Naive B cell (primary cell): ENCODE measurements at places on chromosomes 1 and 21. TPM values are rescaled to one million over a fixed set of nuclear protein-coding genes. Genes with fewer than 3 reads are reported as not detected.

GRCh38 chr21:38327984-38328383 is 71.2 kb downstream of the KCNJ15 start:
- DNase-seq, result no peak

DNA sequence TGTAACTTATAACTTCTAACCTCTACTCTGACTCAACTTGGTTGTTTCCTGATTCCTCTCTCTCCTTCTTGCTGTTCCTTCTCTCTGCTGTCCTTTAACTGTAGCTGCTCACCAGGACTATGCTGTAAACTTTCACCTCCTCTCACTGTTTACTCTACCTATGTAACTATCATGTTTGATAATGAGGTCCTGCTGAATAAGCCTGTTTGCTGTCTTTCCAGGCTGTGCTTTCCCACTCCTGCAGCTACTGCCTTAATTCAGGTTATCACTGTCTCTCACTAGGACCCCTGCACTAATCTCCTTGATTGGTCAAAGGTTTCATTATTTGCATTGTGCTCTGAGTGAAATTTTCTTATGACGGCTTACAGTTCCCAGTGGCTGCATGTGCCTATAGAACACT is 633.9 kb upstream of the PTBP2 start:
- no peak for DNase-seq

DNA sequence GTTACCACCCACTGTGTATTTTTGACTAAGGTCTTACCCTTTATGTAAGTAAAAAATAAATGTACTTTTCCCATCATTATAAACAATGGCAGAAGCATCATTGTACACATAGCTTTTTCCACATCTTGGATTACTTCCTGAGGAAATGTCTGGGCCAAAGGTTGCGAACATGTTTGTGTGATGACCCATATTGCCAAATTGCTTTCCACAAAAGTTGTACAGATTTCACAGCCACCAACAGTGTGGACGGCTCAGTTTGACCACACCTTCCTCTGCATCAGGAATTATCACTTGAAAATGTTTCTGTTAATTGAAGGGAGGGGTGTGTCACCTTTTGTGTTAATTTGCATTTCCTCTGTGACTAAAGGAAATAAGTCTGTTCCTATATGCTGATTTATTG is 25.7 kb downstream of the AKNAD1 start:
- no peak for DNase-seq

- DNase-seq, result no peak
These were observed 1.4 kb upstream of the S100A4 start for GRCh38 chr1:153546796-153547559.

The SFN gene
- not detected for polyA plus RNA-seq

DNA sequence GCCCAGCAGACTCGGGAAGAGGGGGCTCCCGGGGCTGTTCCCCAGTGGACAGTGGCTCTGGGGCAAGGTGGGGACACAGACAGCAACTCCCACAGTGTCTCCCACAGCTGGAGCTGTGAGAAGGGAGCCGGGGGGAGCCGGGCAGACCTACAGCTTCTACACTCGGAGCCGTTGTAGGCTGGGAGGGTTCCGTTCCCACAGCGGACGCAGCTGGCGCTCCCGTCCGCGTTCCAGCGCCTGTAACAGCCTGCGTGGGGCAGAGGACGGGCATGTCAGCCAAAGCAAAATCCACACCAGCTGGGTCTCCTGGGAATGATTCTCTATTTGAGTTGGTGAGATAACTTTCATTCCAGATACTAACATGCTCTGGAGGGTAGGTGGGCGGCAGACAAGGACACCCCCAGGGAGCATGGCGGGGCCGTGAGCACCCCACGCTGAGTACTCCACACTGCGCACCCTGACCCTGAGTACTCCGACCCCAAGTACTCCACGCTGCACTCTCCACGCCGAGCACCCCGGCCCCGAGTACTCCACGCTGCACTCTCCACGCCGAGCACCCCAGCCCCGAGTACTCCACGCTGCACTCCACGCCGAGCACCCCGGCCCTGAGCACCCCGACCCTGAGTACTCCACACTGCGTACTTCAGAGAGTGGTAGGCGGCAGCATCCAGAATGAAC is 13.4 kb upstream of the RNF223 start:
- no peak for DNase-seq

The KRTAP7-1 gene
- polyA plus RNA-seq, result not detected

- DNase-seq, result no peak
These were observed 30.6 kb upstream of the SSBP3 start for GRCh38 chr1:54436826-54437225.

DNA sequence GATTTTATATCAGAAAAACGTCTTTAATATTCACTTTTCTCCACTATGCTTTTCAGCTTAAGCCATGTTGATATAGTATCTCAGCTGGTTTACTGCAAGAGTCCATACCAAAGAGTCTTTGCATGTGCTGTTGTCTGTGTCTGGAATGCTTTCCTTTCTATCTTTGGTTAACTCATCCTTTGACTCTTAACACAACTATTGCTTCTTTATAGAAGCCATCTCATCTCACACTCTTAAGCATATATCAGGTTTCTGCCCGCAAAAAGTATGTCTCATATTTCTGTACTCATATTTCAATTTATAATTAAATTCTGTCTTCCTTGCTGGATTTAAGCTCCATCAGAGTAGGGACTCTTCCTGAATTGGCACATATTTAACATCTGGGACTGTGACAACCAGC is 220.9 kb upstream of the KCNK2 start:
- DNase-seq, result no peak

The DMBX1 gene
- not detected for polyA plus RNA-seq

- DNase-seq, result no peak
These were observed at the start of gene SELENON for GRCh38 chr1:25799935-25800702. SELENON (plus strand) TSS chr1:25800193; CDS start chr1:25800231, 38 bp downstream.

- no peak for DNase-seq
These were observed 9.9 kb upstream of the CAP1 start for GRCh38 chr1:40030528-40031135.

The KCNT2 gene
- not detected for polyA plus RNA-seq

- no peak for DNase-seq
These were observed 33.3 kb upstream of the TDRD10 start for GRCh38 chr1:154468535-154469250.

The PLA2G2F gene
- polyA plus RNA-seq, result not detected

DNA sequence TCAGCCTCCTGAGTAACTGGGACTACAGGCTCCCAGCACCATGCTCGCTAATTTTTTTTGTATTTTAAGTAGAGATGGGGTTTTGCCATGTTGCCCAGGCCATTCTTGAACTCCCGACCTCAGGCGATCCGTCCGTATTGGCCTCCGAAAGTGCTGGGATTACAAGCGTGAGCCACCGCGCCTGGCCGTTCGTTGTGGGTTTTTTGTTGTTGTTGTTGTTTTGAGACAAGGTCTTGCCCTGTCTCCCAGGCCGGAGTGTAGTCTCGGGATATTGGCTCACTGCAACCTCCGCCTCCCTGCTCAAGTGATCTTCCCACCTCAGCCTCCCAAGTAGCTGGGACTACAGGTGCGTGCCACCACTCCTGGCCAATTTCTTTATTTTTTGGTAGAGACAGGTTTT is 4.7 kb upstream of the INAVA start:
- DNase-seq, result no peak

DNA sequence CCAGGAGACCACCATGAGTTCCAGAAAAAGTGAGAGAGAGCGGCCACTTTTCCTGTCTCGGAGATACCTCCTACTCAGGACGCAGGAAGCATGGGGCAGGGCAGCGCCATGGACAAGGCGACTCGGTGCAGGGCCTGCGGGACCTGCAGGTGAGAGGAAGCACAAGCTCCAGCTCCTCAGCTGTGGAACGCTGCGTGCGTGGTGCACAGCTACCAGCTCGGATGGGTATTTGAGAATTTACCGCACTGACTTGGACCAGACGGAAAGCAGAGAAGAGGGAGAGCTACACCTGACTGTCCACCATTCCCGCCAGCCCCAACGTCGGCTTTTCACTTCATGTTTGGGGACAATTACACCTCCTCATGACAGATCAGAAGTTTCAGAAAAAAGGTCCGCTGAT is 8.2 kb upstream of the CDK11A start:
- no peak for DNase-seq

DNA sequence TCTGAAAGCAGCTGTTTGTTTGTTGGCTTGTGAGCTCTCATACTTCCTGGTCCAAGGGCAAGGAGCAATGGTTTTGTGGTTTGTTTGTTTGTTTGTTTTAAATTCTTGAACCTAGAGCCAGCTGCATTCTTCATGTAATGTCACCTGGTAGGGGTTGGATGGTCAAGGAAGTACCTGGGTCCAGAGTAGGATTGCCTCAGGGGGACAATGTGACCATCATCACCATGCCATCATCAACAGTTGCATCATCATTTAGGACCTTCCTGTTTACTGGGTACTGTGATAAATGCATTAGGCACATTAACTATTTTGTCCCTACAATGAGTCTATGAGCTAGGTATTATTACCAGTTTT is 14.7 kb upstream of the MYOG start:
- DNase-seq, result no peak

The CAP1 gene
- polyA plus RNA-seq, result 583 TPM

The NSL1 gene
- polyA plus RNA-seq, result 76.0 TPM

The CREB3L4 gene
- 12.2 TPM for polyA plus RNA-seq

The IVL gene
- polyA plus RNA-seq, result not detected

The ENAH gene
- 3.6 TPM for polyA plus RNA-seq

DNA sequence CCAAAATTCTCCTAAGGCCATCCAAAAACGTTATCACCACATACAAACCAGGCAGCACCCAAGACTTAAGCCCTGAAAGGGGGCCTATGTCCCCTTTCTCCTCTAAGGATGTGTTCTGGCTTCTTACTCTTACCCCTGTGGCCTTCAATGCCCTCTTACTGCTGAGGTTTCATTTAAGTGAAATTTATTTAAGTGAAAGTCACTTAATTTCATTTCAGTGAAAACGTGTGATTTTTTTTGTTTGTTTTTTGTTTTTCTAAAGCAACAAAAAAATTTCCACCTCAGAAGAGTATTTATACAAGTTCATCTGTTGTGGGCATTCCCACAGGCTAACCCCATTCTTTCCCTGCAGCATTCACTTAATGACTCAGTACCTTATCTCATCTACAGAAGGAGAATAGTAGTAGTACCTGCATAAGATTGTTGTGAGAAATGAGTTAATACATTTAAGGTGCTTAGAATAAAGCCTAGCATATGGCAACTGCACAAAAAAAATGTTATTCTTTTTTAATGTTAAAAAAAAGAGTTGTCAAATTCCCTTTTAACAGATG is 220.6 kb downstream of the CHRM3 start:
- no peak for DNase-seq

DNA sequence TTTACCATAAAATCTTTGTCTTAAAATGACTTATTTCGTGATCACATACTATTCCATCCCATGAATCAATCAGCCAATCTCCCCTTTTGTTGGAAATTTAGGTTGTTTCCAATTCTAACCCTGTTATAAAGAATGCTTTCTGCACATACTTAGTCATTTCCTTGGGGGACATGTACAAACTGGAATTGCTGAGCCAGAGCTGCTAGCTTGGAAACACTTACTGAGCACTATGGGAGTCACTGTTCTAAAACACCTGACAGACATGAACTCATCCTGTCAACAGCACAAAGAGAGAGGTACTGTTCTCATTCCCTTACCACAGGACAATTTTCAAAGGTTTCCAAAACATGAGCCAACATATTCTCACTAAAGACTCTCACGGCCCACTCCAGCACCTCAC is 32.1 kb downstream of the AK2 start:
- DNase-seq, result no peak

GRCh38 chr1:3313576-3313950 is 140.9 kb upstream of the ARHGEF16 start:
- DNase-seq, result no peak

GRCh38 chr1:32684167-32684811 is 18.3 kb downstream of the SYNC start:
- DNase-seq, result no peak

The LPAR3 gene
- polyA plus RNA-seq, result not detected
